Fibroblast of villous mesenchyme (primary cell): ENCODE measurements at places on chromosomes 3 and 15.

GRCh38 chr15:68114356-68114755 lies 60.2 kb downstream of the PIAS1 start:
- DNase-seq, result peak; percentile 43

GRCh38 chr3:25294169-25294805 lies 133.8 kb upstream of the RARB start:
- no peak for DNase-seq

GRCh38 chr15:66452420-66452819 lies 45.1 kb downstream of the SNAPC5 start:
- no peak for DNase-seq

GRCh38 chr3:183122257-183122932 lies 23.1 kb upstream of the MCCC1 start:
- peak; percentile 64 for DNase-seq

- no peak for DNase-seq
Measured at GRCh38 chr3:170679190-170679589, 93.3 kb upstream of the SLC7A14 start.

- DNase-seq, result peak; percentile 54
Measured at GRCh38 chr3:32392536-32393302, 1.1 kb downstream of the CMTM7 start.

DNA sequence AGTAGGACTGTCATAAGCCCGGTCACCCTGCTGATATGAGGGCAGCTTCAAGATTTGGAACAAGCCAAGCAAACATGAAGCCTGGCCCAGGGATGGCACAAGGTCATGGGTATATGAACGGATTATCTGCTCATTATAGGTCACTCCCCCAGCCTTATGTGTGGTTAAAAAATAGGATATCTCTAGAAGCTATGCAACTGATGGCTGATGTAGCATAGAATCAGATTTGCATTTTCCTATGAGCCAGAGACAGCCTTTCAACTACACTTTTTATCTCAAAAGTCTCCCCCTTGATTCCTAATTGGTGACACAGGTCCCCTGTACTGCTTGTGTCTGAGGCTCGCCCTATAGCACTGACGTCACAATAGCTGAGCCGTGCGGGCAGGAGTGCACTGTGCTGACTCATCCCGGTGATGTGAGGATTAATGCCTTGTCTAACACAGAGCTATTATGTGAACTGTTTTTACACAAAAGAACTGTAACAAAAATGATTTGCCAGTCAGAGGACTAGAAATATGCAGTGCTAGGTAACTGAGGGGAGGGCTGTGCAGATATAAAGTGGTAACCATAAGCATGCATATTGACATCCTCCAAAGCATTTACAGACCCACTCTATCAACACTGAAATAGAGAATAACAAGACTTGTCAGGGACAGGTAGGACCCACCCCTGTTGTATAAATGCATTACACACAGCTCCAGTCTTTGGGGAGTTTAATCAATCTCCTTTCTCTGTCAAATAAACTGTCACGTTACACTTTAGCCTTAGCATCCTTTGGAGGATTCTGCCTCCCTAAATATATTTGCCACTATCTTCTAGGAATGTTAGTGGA lies 204.9 kb downstream of the TIGIT start:
- DNase-seq, result peak; percentile 74

DNA sequence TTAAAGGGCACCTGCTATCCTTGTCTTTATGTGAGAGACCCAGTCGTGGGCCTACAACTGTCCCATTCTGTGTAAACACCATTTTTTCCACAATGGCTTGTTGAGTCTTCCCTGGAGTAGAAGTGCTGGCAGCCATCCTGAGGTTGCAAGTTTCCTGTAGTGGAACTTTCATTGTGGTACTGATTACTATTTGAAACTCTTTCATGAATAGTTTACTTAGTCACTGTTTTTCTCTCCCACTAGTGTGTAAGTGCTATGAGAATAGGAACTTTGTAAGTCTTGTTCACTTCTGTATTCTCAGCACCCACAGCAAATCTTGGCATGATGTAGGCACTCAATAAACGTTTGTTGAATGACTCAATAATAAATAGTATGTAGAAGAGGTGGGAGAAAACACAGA lies 48.6 kb downstream of the RARB start:
- DNase-seq, result no peak

- no peak for DNase-seq
Measured at GRCh38 chr3:178597371-178597770, 61.1 kb downstream of the KCNMB2 start.

DNA sequence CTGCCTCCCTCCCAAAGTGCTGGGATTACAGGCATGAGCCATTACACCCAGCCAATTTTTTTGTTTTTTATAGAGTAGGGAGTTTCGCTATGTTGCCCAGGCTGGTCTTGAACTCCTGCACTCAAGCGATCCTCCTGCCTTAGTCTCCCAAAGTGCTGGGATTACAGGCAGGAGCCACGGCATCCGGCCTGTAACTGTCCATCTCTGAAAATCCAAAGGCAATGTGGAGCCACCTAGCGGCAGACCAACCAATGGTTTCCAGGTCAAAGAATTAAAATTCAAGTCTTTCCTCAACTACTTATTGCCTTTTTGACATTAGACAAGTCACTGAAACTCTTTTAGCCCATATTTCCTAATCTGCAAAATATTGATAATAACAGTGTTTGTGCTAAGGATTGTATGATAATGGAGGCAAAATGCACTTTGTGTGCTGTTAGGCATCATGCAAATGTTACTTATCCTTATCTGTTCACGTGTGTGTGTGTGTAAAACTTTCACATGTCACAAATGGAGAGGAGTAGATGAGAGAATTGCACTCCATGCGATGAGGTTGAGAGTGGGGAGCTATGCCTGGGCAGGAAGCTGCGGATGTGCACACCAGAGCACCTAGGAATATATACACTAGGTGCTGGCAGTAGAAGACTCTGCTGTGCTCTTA lies 48.7 kb downstream of the COL8A1 start:
- DNase-seq, result peak; percentile 76

DNA sequence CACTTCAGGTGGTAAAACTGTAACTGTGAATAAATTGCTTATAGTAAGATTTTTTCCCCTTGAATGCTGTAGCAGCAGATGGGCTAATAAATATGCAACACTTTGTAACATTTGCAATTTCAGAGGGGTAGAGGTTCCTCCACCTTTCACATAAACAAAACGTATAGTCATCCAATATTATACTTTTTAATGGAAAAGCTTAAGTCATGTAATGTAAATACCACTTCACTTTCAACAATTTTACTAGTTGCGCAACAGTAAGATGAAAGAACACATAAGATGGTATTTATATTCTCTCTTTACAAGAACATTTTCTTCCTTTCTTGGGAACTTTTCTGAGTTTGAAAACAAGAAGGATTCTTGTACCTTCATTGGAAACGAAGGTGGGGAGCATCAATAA lies 56.6 kb upstream of the FAM3D start:
- DNase-seq, result peak; percentile 50
